ENCODE measurements at places on chromosomes 1 and 21.

DNA sequence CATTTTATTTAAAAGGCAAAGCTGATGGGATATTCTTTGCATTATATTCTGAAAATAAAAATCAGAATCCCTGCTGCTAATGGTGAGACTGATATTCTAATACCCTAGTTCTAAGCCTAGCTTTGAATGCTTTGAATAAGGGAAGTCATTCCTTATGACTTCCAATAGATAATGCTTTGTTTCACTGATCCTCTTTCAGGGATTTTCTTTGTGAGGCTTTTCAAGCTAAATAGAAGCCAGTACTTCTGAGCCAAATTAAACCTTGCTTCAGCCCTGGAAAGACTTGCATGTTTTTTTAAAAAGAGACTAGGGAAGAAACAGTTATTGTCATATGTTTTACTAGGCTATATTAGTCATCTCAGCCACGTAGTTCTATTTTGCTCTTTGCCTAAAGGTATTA is 68.5 kb upstream of the CACYBP start:
- no peak for DNase-seq

DNA sequence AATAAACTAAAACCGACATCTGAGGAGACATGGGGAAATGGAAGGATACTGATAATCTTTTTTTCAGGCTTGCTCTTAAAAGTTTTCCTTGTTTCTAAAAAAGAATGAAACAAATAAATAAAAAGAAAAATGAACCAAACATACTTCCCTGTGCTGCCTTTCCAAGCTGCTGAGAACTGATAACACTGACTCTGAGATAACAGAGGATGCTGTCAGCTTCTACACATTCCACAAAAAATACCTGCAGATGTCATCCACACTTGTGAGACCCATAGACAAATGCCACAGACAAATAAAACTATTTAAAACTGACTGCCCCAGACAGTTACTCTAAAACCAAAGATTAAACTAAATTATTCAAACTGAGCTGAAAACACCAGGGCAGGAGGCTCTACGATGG is 12.0 kb upstream of the OR6K3 start:
- no peak for DNase-seq

GRCh38 chr1:17903386-17903785 is 148.3 kb downstream of the ACTL8 start:
- DNase-seq: no peak

- no peak for DNase-seq
Measured at GRCh38 chr1:20590306-20590777, 1.4 kb downstream of the CDA start.

- no peak for DNase-seq
Measured at GRCh38 chr1:156424806-156425432, 55.9 kb downstream of the RHBG start.

- DNase-seq: no peak
Measured at GRCh38 chr1:247857069-247857984, at the start of gene TRIM58. TRIM58 (plus strand) TSS chr1:247857187; CDS start chr1:247857247, 60 bp downstream.

GRCh38 chr1:19381261-19381660 is 69.1 kb downstream of the SLC66A1 start:
- DNase-seq: no peak

- no peak for DNase-seq
Measured at GRCh38 chr1:156795374-156795733, 21.3 kb downstream of the SH2D2A start.

DNA sequence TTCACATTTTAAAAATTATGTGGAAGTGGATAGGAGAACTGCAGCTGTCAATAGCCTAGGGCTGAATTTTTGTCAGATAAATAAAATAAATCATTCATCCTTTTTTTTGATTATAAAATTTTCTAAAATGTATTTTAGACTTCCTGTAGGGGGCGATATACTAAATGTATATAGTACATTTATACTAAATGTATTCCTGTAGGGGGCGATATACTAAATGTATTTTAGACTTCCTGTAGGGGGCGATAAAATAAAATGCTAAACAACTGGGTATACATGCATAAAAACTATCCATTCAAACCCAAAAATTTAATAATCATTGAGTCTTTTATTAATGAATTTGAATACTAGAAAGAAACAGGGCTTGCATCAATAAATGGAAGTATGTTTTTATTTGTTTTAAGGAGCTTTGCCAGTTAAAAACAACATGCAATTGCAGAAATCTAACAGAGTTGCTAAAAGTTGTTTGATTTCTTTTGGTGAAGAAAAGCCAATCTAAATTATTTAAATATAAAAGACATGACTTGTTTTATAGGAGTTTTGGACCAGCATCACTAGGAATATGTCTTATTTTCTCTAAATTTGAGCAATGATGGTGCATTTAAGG is 31.4 kb downstream of the CLCA1 start:
- no peak for DNase-seq

DNA sequence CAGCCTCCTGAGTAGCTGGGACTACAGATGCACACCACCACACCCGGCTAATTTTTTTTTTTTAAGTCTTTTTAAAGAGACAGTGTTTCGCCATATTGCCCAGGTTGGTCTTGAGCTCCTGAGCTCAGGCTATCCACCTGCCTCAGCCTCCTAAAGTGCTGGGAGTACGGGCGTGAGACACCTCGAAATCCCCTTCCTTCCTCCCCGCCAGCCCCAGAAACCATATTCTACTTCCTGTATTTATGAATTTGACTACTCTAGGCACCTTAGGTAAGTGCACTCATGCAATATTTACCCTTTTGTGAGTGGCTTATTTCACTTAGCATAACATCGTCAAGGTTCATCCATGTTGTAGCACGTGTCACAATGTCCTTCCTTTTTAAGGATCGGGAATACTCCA is 6.9 kb upstream of the LRP8 start:
- no peak for DNase-seq

GRCh38 chr1:206685769-206686477 is 1.2 kb downstream of the MAPKAPK2 start:
- DNase-seq: no peak

GRCh38 chr1:41842326-41842725 is 76.4 kb downstream of the HIVEP3 start:
- no peak for DNase-seq

GRCh38 chr1:92480200-92480812 is 6.4 kb downstream of the GFI1 start:
- no peak for DNase-seq

- no peak for DNase-seq
Measured at GRCh38 chr1:91621907-91622306, 121.3 kb downstream of the CDC7 start.

- DNase-seq: no peak
Measured at GRCh38 chr1:60747353-60747752, 335.0 kb upstream of the NFIA start.

DNA sequence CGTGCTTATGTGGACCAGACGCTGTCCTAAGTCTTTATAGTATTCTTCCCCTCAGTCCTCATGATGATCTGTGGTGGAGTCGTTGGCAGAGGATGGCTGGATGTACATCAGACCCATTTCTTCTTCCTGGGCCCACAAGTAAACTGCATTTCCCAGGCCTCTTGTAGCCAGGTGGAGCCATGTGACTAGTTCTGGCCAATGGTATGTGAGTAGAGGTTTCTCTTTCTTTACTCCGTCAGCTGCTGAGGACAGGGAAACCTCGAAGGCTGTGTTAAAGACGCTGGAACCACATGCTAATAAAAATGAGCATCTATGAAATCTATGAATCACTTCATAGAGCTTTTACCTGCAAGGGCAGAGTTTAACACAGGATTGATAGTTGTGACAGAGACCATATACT is 18.7 kb upstream of the ZNF362 start:
- DNase-seq: no peak

Measured in fibroblast of the conjunctiva (primary cell).